ENCODE measurements at places on chromosomes 3 and 15. TPM values are rescaled to one million over a fixed set of nuclear protein-coding genes. Genes with fewer than 3 reads are reported as not detected.

The KLF15 gene
- 30.1 TPM for total RNA-seq

The MED12L gene
- total RNA-seq: 0.68 TPM

The P2RY1 gene
- 55.6 TPM for total RNA-seq

The DAZL gene
- total RNA-seq: 0.41 TPM

The ALDH1L1 gene
- total RNA-seq: 32.0 TPM

The GREM1 gene
- total RNA-seq: 16.4 TPM

The RPP25 gene
- total RNA-seq: 3.7 TPM

The DAPK2 gene
- 3.1 TPM for total RNA-seq

The GAP43 gene
- total RNA-seq: 12.2 TPM

The REC114 gene
- not detected for total RNA-seq

The TJP1 gene
- 92.7 TPM for total RNA-seq

The PLA2G4F gene
- total RNA-seq: 0.71 TPM

The LRTM1 gene
- not detected for total RNA-seq

The TM6SF1 gene
- 6.4 TPM for total RNA-seq

The SERPINI1 gene
- 2.6 TPM for total RNA-seq

The ZPLD1 gene
- total RNA-seq: not detected

The GOLGA8R gene
- 4.8 TPM for total RNA-seq

The AZI2 gene
- total RNA-seq: 54.0 TPM

The GP5 gene
- 0.14 TPM for total RNA-seq

The SATB1 gene
- total RNA-seq: 112 TPM

The SCN5A gene
- total RNA-seq: 0.33 TPM

The RAD51 gene
- not detected for total RNA-seq

The SH2D7 gene
- not detected for total RNA-seq

The SLC15A2 gene
- total RNA-seq: 1.4 TPM

The ISLR2 gene
- total RNA-seq: 0.68 TPM

The CYP1A2 gene
- not detected for total RNA-seq

Measured in sigmoid colon (tissue), 7 donors.